ENCODE measurements at places on chromosomes 3 and 15.
A peak's percentile ranks its signal among the peaks of the same experiment; 100 is the strongest.

GRCh38 chr3:107068980-107069379 is 308.3 kb upstream of the CCDC54 start:
- no peak for DNase-seq

DNA sequence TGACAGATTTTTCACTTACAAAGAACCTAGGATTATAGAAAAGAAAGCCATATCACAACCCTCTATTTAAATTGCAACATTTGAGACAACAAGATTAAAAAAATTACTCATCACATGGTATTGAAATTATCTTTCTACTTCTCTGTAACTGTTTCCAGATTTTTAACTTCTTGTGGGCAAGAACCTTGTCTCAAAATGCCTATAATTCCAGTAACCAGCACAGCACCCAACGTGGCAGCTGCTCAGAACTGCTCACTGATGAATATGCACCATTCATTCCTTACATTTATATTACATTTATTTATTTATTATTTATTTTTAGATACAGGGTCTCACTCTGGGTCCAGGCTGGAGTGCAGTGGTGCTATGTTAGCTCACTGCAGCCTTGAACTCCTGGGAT is 216.1 kb downstream of the THRB start:
- DNase-seq: no peak

DNA sequence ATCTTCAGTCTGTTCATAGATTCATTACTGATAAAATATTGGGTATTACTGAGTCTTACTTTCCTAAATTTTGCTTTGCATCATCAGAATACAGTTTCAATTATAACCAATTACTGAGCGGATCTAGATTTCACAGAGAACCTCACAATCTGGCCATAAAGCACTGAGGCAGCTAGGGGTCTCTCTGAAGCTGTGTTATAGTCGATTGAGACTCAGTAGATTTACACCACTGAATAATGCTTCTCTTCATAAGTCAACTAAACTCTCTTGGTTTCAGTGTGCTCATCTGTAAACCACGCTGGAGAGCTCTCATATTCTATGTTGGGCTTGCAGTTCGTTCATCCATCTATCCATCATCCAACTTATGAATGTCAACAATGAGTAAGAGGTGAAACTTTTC is 180.6 kb downstream of the GREM1 start:
- no peak for DNase-seq

DNA sequence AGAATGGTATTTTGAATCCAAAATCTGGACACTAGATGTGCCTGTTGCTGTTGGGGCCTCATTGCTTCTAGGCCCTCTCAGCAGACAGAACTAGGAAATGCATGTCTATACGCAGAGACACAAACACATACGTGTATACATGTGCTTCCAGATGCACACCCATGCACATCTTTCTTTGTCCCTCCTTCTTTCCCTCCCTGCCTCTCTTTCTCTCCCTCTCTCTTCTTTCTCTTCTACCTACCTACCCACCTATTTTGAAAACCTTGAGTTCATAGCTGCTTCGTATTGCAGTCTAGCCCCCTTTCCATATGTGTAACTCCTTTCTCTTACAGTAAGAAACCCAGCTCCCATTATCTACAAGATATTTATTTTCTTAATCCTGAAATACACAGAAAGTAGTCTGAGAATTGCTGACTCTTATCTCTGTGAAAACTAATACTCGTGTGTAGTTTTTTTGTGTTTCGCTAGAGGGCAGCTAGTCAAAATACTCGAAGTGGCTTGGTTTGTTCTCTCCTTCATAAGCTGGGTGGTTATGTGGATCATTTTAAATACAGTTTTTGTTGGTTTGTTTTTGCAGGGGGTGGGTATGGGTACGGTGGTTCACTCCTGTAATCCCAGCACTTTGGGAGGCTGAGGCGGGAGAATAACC is 18.5 kb downstream of the RPL32 start:
- no peak for DNase-seq

DNA sequence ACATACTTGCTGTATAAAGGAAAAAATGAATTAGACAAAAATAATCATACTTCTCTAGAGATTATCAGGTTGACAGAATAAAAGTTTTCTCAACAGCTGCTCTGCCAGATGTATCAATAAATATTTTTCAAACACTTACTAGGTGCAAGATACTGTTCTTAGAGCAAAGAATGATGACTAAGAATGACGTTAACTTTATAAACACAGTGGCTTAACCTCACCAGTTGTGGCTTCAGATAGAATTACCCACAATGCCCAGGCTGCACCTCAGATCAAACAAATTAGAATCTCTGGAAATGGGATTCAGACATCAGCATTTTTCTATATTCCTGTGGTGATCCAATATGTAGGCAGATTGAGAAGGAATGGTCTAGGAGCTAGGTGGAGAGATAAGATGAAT is 422.4 kb upstream of the ATP11B start:
- DNase-seq: no peak

DNA sequence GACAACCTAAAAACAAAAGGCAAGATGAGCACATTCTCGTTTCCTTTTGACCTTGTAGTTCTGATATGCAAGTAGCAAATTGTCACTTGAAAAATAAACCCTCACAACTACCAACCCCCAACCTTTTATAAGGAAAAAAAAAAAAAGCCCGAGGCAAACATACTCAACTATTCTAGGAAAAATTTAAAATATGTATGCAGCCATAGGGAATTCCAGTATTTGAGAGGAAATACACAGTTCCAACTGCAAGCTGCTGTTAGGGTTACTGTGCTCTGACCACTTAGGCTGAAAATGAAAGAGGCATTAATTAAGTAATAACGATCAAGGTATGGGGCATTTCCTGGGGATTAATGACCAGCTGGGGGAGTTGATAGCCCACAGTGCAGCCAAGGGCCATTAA is 281.9 kb upstream of the DPH6 start:
- no peak for DNase-seq

GRCh38 chr3:119783255-119783654 is 1.4 kb downstream of the NR1I2 start:
- no peak for DNase-seq

DNA sequence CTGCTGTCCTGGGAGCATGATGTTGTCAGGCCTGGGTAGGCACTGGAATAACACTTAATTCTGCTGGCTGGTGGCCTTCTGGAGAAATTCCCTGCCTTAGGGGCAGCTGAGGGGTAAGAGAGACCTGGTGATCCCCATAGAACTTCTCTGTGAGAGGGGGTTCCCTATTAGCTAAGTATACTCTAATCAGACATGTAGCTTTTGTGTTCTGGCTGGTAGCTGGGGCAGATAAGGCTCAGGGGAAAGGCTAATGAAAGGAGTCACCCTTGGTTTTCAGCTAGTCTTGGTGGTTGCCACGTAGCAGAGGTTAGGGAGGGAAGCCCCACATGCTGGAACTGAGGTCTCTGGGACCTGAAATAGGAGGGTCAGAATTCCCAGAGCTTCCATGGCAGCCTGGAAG is 952 bp upstream of the HDDC3 start:
- DNase-seq: no peak

- DNase-seq: no peak
Measured at GRCh38 chr3:26752466-26752865, 129.9 kb downstream of the LRRC3B start.

GRCh38 chr15:100940767-100941379 is 21.7 kb downstream of the LRRK1 start:
- no peak for DNase-seq

GRCh38 chr3:52794612-52795099 is at the start of gene ITIH3:
Gene ITIH3 (plus strand): TSS chr3:52794796. CDS start chr3:52794804, 8 bp downstream.
- DNase-seq: no peak

GRCh38 chr3:53939813-53940212 is 48.2 kb upstream of the SELENOK start:
- no peak for DNase-seq

GRCh38 chr3:132399054-132399929 is 18.0 kb upstream of the DNAJC13 start:
- peak; percentile 45 for DNase-seq

DNA sequence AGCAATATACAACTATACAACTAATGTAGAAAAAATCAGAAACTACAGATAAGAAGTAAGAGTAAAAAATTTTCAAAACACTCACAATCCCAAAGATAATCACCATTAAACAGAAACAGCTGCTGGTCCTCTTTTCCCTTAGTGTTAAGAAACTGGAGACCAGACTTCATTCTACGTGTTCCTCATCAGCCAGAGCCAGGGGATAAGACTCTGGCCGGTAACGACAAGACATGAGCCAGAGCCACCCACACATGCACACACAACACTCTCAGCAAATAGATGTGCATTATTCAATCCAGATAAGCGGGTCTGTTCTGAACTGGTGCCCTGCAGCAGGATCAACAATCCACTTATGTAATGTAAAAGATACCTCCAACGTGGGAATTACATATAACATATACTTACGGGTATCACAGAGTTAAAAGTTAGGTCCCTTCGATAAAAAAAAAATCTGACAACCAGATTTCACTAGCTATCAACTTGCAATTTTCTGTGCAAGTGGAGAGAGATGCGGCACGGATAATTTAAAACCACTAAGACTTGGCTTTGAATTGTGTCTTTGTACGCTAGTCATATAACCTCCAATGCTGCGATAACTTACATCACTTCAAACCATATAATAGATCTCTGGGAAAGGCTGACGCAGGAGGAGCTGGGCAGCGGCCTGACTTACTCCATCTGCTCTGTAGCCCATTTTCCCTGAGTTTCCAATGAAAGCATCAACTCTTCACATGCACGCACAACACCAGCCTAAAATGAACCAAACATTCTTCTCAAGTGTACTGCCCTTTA is 17.8 kb downstream of the PRICKLE2 start:
- DNase-seq: no peak

- DNase-seq: no peak
Measured at GRCh38 chr15:60162968-60163355, 158.9 kb downstream of the FOXB1 start.
